ENCODE measurements at places on chromosomes 4 and X.

DNA sequence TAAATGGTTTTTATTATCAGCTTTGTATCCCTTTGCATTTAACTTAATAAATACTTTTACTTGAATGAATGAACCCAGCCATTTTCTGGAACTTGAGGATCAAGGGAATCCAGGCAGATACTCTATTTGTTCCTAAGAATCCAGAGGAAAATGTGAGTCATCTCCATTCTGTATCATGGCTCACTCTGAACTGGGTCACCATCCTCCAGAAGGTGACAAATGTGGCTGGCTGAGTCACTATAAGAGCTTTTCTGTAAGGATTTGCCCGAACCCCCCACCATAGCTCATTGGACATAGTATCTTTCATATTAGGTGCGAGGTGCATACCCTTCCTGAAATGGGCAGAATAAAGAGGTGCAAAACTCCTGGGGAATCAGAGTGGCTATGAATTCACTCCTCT lies 25.8 kb downstream of the RTL9 start:
- DNase-seq = no peak

DNA sequence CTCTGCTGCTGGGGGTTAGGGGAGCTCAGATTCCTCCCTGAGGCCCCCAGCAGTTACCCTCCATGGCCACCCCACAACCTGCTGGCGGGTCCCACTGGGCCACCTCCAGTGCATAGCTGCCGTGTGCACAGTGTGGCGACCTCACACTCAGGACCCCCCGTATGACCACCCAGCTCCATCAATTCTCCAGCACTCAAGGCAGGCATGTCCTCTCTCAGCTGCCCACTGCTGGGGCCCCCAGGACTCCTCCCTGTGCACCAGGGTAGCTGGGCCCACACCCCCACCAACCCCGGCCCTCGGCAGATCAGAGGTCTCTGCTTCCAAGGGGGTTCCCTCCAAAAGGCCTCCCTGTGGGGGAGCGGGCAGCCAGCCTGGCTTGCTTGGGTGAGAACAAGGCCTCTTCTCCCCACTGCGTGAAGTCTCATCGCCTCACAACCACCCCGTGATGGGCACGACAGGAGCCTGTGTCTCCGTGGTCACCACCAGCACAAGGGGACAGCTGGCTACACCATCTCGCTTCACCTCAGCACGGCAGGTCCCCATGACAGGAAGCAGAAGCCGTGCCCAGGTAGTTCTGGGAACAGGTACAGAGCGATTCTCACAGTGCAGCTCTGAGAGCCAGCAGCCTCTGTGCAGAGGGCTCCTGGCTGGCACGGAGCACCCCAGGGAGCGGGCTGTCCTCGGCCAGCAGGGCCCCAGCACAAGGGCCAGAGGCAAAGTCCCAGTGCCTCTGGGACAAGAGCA lies 4.6 kb upstream of the HAUS3 start:
- DNase-seq = no peak

GRCh38 chr4:56743550-56743949 lies 62.5 kb upstream of the HOPX start:
- DNase-seq = no peak

DNA sequence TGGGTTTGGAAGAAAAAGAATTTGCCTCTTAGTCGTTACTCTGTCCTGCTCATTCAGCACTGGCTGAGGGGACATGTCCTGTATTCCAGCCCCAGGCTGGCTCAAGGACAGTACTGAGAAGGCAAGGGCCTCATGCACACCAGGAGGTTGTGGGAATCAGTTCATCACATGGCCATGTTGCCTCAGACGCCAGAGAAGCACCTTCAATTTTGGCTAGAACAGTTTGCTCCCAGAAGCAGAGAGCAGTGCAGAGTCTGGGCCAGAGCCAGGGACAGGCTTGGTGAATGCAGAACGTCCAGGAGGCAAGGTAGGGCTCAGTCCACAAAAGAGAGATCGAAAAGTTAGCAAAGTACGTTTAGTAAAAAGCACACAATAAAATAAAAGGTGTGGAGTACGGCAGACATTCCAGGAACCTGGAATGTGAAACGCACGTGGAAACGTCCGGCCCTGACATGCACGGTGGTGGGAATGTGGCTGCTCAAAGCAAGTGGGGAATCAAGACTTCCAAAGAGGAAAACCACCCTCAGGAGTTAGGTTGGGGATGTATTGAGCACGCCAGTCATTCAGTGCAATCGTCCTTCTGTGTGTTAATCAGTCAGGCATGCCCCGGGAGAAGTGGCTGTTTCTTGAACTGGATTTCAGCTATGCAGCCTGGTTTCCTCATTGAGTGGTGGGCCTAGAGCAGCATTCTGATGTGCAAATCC lies 1.2 kb upstream of the SLC2A9 start:
- no peak for DNase-seq

GRCh38 chrX:100315566-100315965 lies 94.5 kb downstream of the PCDH19 start:
- no peak for DNase-seq

GRCh38 chr4:109730619-109731545 lies 1.0 kb upstream of the PLA2G12A start:
- DNase-seq = no peak

Measured in mesothelial cell of epicardium (in vitro differentiated cells).